Ascending aorta (tissue), 2 donors: ENCODE measurements at places on chromosomes 11 and 22. TPM values are rescaled to one million over a fixed set of nuclear protein-coding genes. Genes with fewer than 3 reads are reported as not detected.

DNA sequence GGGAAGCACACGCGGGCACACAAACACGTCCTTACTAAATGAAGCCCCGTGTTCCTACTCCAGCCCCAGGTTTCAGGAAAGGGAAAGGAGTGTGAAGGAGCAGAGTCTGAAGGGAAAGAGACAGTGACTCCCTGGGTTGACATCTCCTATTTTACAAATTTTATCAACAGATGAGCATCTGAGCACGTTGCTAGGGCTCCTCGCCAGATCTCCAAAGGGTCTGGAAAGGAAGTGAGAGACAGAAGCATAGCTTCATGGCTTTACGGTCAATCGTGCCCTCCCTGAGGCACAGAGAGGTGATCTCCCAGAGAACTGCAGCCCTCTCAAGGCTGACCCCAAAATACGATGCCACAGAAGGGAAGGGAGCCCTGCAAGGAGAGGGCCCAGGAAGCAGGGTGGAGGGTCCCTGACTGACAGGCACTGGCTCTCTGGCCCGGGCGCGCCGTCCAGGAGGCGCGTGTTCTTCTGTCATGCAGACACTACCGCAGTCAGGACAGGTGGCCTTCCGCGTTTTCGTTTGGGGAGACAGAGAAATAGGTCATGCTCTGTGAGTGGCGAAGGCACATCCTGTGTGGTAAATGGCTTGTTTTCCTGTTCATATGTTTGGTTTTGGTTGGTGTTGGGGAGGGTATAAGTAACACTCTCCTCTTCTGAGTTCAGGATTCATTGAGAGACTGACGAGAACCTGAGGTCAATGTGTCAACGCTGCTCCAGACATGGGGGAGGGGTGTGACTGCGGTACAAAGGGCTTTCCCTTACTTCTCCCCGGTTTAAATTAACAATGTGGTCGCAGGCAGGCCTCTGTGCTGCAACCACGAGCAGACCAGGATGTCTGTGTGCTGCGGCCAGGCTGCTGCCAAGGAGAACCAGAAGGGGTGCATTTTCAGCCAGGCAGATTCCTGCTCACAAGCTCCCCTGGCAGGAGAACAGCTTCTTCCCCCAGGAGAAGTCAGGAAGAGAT is 813.3 kb downstream of the OPCML start:
- no peak for DNase-seq

- no peak for DNase-seq
These were observed 4.2 kb upstream of the RASGRP2 start for GRCh38 chr11:64747961-64748665.

GRCh38 chr22:40423882-40424640 is 53.7 kb downstream of the SGSM3 start:
- no peak for DNase-seq

DNA sequence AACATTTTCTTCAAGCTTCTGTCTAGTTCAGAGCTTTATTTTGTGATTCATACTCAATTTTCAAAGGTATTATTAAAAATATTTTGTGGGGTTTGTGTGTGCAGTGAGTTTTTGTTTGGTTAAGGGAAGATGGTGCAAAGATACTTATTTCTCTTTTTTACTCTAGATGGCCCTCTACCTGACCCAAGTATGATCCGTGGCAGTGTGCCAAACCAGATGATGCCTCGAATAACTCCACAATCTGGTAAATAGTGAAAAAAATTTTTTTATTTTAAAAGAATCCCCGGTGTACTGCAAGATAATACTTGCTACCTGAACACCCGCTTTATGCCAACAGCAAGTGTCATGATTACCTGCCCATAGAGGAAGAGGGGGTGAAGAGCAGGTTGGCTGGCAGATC is 54.2 kb downstream of the EP300 start:
- DNase-seq = no peak

Gene ANGPTL5
- total RNA-seq = not detected

Gene PICK1
- total RNA-seq = 88.1 TPM

Gene MS4A7
- 114 TPM for total RNA-seq
